ENCODE measurements at places on chromosomes 12 and 14. TPM values are rescaled to one million over a fixed set of nuclear protein-coding genes. Genes with fewer than 3 reads are reported as not detected.

The GRIN2B gene
- 0.25 TPM for total RNA-seq

The ACSM4 gene
- not detected for total RNA-seq

The SSPN gene
- total RNA-seq = 20.7 TPM

The RNASE7 gene
- total RNA-seq = not detected

The MUCL1 gene
- not detected for total RNA-seq

Data from thyroid gland (tissue), 4 donors.